A375 (cell line): ENCODE measurements at places on chromosomes 3 and 15. TPM values are rescaled to one million over a fixed set of nuclear protein-coding genes. Genes with fewer than 3 reads are reported as not detected.

Gene SYNPR
- total RNA-seq, result not detected in 2 replicates

Gene PPIB
- total RNA-seq, result 561 and 605 TPM in 2 replicates

Gene PLA2G4B
- total RNA-seq, result 4.4 and 5.4 TPM in 2 replicates

Gene FHIT
- 0.11 and 0.23 TPM in 2 replicates for total RNA-seq

Gene CD200
- total RNA-seq, result 0.82 and 0.91 TPM in 2 replicates

Gene FSIP1
- total RNA-seq, result 1.6 and 2.6 TPM in 2 replicates

Gene ANO10
- 9.8 and 14.1 TPM in 2 replicates for total RNA-seq

Gene KLHL40
- total RNA-seq, result not detected in 2 replicates

Gene GOLGA6L7
- total RNA-seq, result not detected in 2 replicates

Gene FMN1
- 23.9 and 27.3 TPM in 2 replicates for total RNA-seq

Gene LMAN1L
- 0.16 and 0.64 TPM in 2 replicates for total RNA-seq

Gene IGSF11
- 0.11 and 0.29 TPM in 2 replicates for total RNA-seq

Gene EHHADH
- 2.5 and 4.9 TPM in 2 replicates for total RNA-seq

Gene TPRG1
- 0.08 TPM in 1 of 2 replicates, not detected in the other for total RNA-seq

Gene EIF5A2
- total RNA-seq, result 2.0 and 6.9 TPM in 2 replicates

Gene RPUSD3
- total RNA-seq, result 68.3 and 89.1 TPM in 2 replicates

Gene IQCF5
- not detected in 2 replicates for total RNA-seq

Gene FOXB1
- total RNA-seq, result not detected in 2 replicates

Gene IL17RC
- 35.3 and 37.3 TPM in 2 replicates for total RNA-seq

Gene CFAP100
- not detected in 2 replicates for total RNA-seq

Gene CLEC3B
- total RNA-seq, result 0.21 and 0.60 TPM in 2 replicates
